Stomach (tissue), 19 donors: ENCODE measurements at places on chromosomes 6 and 20. TPM values are rescaled to one million over a fixed set of nuclear protein-coding genes. Genes with fewer than 3 reads are reported as not detected.

- DNase-seq: peak; percentile 8
These were observed 716.2 kb downstream of the EYS start for GRCh38 chr6:64990652-64991304.

DNA sequence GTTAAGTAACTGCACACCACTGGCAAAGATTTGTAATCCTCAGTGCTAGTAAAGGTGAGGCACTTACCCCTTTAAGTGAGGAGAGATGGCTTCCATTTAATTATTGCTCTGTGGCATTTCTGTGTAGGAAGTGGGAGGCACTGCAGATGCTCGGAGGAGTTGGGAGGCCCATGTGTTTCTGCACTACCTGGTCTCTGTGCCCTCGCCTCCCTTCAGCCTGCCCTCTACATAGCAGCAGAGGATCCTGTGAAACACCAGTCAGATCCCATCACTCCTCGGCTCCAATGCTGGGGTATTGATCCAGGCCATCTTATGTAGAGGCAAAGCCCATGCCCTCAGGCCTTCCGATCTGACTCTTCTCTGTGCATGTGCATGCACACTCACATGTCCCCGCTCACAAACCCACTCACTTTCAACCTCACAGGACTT is 67.0 kb downstream of the SLX4IP start:
- DNase-seq: no peak

The WDR27 gene
- total RNA-seq: 30.4 TPM

The FHL5 gene
- 25.1 TPM for total RNA-seq

The PRL gene
- not detected for total RNA-seq

The LY6G6D gene
- not detected for total RNA-seq
